ENCODE measurements at places on chromosomes 4 and X.
A peak's percentile ranks its signal among the peaks of the same experiment; 100 is the strongest.

GRCh38 chr4:76283900-76284299 lies 22.6 kb upstream of the STBD1 start:
- DNase-seq, result no peak

GRCh38 chr4:160038615-160039014 lies 935.7 kb downstream of the RAPGEF2 start:
- no peak for DNase-seq

DNA sequence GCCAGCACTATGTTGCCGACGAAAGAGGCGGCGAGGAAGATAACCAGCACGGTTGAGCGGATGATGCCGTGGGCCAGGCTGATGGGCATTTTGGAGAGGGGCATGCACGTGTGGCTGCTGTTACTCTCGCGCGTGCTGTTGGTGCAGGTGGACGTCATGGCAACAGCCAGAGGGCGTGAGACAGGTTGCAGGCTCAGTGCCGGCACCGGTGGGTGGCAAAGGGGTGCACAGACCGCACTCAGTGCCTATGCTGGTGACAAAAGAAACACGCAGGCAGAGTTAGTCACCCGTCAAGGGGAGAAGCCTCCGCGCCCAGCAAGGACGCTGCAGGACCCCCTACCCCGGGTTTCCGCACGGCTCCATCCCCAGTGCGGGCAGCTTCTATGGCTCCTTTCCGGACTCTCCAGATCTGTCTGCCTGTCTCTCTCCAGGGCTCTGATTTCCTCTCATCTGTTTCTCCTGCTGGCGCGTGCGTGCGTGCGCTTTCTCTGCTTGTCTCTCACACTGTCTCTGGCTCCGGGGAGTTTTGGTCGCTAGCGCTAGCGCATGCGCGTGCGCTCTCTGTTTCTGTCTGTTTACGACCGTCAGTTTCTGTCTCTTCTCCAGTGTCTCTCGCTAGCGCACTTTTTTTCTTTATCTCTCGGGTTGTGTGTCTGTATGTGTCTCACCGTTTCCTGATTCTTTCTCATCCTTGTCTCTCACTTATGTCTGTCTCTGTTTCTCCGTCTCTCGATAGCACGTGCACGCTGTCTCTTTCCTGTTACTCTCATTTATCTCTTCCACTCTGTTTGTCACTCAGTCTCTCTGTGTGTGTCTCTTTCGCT lies 2.1 kb downstream of the GPR101 start:
- peak; percentile 36 for DNase-seq

- DNase-seq, result no peak
Measured at GRCh38 chrX:64536736-64537135, 141.5 kb upstream of the MTMR8 start.

- DNase-seq, result no peak
Measured at GRCh38 chr4:1172228-1172851, at the start of gene SPON2. TSS of gene SPON2 (minus strand) at chr4:1172583.

DNA sequence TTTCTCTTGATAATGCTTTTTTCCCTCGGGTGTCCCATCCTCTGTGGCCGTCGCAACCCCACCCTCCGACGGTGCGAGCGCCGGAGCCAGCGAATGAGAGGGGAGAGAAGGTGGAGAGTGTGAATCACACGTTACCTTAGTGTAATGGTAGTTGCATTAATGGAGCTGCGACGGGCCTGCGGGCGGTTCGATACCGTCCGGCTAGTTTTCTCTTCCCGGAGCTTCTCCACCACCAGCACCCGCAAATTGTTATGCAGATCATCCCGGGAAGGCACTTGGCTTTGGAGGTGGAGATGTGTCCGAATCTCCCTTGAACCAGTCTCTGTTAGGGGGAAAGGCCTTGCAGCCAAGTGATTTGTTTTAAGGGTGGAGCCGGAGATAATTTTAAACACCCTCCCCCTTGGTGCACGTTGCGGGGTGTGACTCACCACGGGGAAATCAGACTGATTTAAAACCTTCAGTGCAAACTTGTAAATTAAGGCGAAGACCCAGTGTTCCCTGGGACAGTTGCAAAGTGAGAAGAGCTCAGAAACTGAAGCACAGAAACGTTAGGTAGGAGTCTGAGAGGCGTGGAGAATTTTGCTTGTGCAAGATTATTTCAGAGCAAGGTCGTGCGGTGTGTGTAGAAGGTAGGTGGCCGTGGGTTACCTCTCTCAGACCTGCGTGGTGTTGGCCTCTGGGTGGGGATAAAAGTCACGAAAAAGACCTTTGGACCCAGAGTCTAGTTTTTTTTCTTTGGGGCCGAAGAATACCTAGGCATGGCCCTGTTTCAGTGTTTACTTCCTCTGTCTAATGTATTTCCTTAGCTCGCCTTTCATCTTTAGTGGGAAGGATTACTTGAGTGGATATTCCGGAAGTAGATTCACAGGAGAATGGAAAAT lies 1.3 kb downstream of the AFF1 start:
- peak; percentile 80 for DNase-seq

Measured in activated naive CD8-positive, alpha-beta T cell treated with anti-CD3 and anti-CD28 coated beads for 36 hours (primary cell).